ENCODE measurements at places on chromosomes 16 and 17.
A peak's percentile ranks its signal among the peaks of the same experiment; 100 is the strongest.

DNA sequence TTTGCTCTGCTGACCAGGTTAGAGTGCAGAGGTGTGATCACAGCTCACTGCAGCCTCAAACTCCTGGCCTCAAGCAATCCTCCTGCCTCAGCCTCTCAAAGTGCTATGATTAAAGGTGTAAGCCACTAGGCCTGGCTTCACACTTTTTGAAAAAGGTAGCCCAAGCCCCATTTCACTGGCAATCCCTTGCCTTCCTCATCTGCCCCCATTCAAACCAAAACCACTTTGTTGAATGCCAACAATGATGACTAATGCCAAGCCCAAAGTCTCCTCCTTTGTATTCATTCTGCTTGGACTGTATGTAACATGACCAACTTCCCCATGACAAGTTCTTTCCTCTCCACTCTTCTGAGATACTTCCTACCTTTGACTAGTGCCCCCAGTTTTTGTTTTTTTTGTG, 33.1 kb downstream of the N4BP1 start:
- DNase-seq, result no peak

GRCh38 chr16:4683255-4684057, 9.9 kb upstream of the NUDT16L1 start:
- DNase-seq, result no peak

DNA sequence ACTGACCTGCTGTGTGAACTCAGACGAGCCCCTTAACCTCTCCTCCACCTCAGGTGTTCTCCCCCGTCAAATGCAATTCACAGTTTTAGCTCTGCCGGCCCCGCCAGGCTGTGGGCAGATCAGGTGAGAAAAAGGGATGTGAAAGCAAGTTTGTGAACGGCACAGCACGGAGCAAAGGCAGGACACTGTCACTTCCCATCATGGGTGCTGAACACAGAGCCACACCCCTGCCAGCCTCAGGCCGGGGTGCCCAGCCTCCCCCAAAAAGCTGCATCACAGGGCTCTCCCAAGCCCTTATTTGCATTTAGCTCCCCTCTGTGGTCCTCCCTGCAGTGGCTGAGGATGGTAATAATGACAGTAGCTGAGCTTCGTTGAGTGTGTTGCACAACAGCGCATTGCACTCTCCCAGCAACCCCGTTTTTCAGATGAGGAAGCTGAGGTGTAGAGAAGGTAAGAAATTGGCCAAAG, 88.8 kb upstream of the TNRC6C start:
- DNase-seq, result peak; percentile 89

- DNase-seq, result no peak
Observed at GRCh38 chr16:26178298-26178697, 486.5 kb downstream of the HS3ST4 start.

- no peak for DNase-seq
Observed at GRCh38 chr17:77796176-77796860, 162.2 kb upstream of the TNRC6C start.

- DNase-seq, result no peak
Observed at GRCh38 chr17:9148905-9149525, 127.7 kb downstream of the NTN1 start.

DNA sequence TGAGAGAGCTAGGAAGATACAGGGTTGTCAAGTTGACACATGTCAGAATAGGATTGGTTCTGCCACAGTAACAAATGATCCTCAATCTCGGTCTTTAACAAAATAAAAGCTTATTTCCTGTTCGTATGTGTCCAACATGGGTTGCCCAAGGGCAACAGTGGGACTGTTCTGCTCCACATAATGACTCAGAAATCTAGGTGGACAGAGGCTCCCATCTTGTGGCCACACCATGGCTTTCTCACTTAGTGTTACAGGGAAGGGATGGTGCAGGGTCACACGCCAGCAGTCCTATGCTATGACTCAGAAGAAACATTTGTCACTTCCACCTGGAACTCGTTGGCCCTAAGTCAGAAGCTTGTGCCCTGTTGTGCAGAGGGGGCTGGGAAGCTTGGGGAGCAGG, 364.9 kb downstream of the SNX29 start:
- DNase-seq, result no peak

DNA sequence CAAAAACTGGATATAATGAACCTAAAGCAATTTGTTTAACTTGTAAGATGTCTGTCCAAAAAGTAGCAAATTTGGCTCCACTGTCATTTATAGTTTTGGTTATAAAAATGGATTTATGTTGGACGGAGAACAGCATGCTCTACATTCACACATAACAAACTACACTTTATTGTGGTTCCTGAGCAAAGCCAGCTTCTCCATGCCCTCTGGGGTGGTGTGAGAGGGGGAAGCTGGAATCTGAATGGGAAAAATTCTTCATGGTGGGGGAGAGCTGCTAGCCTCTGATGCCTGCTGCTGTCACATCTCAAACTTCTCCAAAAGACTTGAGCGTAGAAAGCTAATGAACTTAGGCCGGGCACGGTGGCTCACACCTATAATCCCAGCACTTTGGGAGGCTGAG, 9.8 kb upstream of the METTL9 start:
- no peak for DNase-seq

- no peak for DNase-seq
Observed at GRCh38 chr17:29927546-29927945, 2.5 kb downstream of the SSH2 start.

- no peak for DNase-seq
Observed at GRCh38 chr16:86044881-86045590, 146.1 kb downstream of the IRF8 start.

DNA sequence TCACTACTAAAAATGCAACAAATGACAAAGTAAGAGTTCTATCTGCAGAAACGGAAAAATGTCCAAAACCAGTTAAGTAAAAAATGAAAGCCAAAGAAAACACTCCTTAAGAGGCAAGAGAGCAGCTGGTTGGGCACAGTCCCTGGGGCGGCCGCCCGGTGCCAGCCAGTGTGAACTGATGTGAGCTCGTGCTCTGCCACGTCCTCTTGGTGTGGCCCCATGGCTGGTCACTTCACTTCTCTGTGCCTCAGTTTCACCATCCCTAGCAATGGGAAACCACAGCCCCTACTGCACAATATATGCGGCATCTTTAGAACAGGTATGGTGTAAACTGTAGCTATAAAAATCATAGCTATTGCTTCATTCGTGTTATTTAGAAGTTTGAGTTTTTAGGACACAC, 21.2 kb downstream of the USP36 start:
- DNase-seq, result no peak

DNA sequence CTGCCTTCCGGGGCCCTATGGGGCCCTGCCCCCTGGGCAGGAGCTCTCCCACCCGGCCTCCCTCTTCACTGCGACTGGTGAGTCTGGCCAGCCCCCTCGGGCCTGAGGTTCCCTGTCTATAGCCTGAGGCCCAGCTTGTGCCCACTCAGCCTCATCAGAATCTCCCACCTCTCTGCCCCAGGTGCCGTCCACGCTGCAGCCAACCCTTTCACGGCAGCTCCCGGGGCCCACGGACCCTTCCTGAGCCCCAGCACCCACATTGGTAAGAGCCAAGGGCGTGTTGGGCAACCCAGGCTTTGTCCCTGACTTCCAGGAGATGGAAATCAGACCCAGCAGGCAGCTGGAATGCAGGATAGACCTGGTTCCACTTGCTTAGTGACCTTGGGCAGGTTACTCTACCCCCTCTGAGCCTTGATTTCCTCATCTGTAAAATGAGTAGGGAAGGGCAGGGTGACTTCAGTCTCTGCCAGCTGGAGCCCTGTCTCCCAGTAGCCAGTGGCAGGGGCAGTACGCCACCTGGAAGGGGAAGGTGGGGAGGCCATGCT, 9.2 kb downstream of the FBRS start:
- DNase-seq, result no peak

- DNase-seq, result no peak
Observed at GRCh38 chr17:30246460-30246859, 11.0 kb upstream of the SLC6A4 start.

GRCh38 chr17:81651692-81652091, 4.7 kb downstream of the PDE6G start:
- DNase-seq, result no peak

- peak; percentile 64 for DNase-seq
Observed at GRCh38 chr17:66426397-66427033, 124.1 kb downstream of the PRKCA start.

DNA sequence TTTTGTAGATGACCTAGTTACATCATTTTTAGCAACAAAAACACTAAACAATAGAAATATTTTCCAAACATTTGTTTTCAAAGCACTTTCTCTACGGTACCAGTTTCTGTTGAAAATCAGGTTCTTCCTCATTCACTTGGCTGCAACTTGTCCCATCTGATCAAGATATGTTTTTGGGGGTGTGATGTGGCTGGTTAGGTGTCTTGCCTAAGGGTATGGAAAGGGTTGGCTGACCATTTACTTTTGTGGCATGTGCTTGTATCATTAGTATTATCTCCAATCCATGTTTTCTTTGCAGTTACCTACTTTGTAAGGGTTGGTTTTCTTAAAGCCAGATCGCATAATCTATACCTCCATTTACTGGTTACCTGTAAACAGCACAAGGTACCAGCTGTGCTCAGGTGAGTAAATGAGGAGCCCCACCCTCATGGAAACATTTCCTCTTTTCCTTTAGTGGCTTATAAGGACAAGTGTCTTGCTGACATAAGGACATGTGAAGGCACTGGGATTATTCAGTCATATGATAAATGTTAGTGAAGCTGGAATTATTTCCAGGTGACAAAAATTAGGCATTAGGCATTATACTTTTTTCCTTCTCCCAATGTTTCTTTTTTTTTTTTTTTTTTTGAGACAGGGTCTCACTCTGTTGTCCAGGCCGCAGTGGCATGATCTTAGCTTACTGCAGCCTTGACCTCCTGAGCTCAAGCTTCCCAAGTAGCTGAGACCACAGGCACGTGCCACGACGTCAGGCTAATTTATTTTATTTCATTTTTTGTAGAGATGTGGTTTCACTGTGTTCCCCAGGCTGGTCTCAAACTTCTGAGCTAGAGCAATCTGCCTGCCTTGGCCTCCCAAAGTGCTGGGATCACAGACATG, 162.0 kb downstream of the CCDC182 start:
- DNase-seq, result no peak

- DNase-seq, result no peak
Observed at GRCh38 chr17:78999947-79000395, 9.6 kb downstream of the CANT1 start.

GRCh38 chr17:48012151-48012520, 25.5 kb downstream of the COPZ2 start:
- peak; percentile 86 for DNase-seq

- no peak for DNase-seq
Observed at GRCh38 chr17:75428543-75429469, 23.3 kb upstream of the GRB2 start.

DNA sequence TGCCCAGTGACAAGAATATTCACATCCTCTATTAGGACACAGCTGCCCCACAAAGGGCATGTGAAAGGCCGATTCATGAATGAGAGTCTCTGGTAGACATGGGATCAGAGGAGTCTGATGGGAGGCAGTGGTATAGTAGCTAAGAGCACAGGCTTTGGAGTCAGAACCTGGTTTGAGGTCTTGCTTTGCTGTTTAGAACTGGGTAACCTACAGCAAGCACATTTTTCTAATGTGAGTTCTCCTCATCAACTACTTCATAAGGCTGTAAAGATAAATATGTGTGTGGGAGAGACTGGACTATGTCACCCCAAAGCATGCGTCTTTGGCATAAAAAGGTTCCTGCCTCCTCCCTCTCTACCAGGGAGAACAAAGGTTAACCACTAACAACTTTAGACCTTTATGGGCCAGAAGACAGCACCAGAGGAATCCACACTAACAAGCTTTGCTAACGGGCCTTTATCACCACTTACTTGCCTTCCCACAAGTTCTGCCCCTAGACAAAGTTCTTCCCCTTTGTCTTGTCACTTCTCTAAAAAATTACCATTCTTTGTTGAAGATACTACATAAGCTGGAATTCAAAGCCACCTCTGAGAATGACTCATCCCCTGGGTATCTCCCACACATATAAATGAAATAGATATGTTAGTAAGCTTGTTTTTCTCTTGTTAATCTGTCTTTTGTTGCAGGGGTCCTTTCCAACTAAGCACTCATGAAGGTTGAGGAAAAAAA, 21.1 kb downstream of the CDR2 start:
- DNase-seq, result no peak

DNA sequence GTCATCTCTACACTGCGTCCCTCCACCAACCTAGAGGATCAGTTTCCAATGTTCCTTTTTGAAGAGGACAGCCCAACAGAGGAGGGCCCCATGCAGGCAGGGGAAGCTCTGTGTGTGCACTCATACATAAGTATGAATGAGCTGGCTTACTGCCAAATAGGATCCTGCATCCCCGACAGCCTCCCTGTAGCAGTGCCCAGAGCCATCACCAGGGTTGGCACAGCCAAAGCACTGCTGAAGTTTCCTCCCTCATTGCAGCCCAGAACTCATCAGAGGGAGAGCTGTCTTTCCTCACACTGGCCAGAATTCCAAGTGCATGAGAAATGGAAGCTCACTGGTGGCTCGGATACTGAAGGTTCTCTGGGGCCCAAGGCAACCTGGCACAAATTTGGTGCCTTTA, 114.4 kb downstream of the ASIC2 start:
- no peak for DNase-seq

DNA sequence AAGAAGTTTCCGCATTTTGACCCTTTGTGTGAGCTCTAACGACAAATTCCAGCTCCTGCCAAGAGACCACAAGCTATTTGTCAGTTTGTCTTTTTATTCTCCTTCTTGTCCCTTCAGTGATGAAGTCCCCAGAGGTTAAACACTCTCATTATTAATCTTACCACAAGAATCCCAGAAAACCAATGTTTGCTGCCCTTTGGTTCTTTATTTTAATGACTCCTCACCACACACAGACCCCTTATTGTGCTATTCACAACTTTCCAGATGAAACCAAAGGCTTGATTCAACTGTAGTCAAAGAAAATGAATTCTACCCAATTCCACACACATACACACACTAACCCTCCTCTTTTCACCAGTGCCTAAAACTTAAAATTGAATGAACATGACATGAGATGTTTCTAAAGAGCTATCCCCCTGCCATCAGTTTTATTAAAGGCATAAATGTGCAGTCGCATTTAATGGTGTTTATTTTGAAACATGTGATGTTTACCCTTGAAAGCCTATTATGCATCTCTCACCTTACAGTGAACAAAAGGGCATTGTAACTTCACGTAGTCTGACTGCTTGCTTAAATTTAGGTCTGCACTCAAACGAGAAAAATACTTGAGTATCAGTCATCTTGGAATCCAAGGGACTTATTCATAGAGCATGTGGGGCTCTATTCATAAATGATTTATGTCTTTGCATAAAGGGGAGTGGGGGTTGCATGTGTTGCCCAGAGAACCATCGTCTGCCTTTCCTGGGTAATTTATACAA, 44.1 kb downstream of the PCTP start:
- no peak for DNase-seq

- DNase-seq, result no peak
Observed at GRCh38 chr16:65876056-65876408, 490.5 kb upstream of the CDH5 start.
